Activated naive CD4-positive, alpha-beta T cell treated with anti-CD3 and anti-CD28 coated beads, Interleukin-2, amount 10 ng/mL, durations not matched to agents 5 hours and 36 hours (primary cell): ENCODE measurements at places on chromosomes 2 and 18. TPM values are rescaled to one million over a fixed set of nuclear protein-coding genes. Genes with fewer than 3 reads are reported as not detected.

Gene RAB17
- not detected for total RNA-seq

Gene ALLC
- not detected for total RNA-seq

Gene HOXD13
- total RNA-seq: not detected

Gene SPHKAP
- total RNA-seq: not detected

Gene PDE1A
- total RNA-seq: not detected

Gene M1AP
- not detected for total RNA-seq

Gene C2orf74
- total RNA-seq: 11.1 TPM

Gene SFTPB
- total RNA-seq: not detected

Gene MAP3K20
- total RNA-seq: 9.8 TPM

Gene C2orf66
- 0.17 TPM for total RNA-seq

Gene RELCH
- total RNA-seq: 41.7 TPM

Gene IL36B
- not detected for total RNA-seq

Gene FABP1
- not detected for total RNA-seq

Gene PTPN4
- 80.2 TPM for total RNA-seq

Gene ACVR1C
- total RNA-seq: 1.8 TPM

Gene POLE4
- total RNA-seq: 49.5 TPM

Gene KCNK3
- total RNA-seq: not detected

Gene MAL
- total RNA-seq: 366 TPM

Gene SCYGR4
- total RNA-seq: not detected

Gene ANKRD30B
- not detected for total RNA-seq

Gene PROKR1
- not detected for total RNA-seq

Gene ZSWIM2
- not detected for total RNA-seq

Gene TMEM169
- 2.9 TPM for total RNA-seq

Gene STARD6
- total RNA-seq: not detected

Gene MOCOS
- 0.18 TPM for total RNA-seq

Gene ARHGAP25
- 83.1 TPM for total RNA-seq

Gene BIRC6
- total RNA-seq: 100 TPM

Gene EML6
- total RNA-seq: 1.2 TPM

Gene KIAA2012
- not detected for total RNA-seq

Gene FBXO15
- 0.43 TPM for total RNA-seq

Gene MFSD2B
- total RNA-seq: not detected

Gene FBXO41
- 16.4 TPM for total RNA-seq

Gene MFF
- 64.8 TPM for total RNA-seq

Gene EGR4
- 0.10 TPM for total RNA-seq

Gene MBP
- 94.9 TPM for total RNA-seq

Gene APLF
- total RNA-seq: 3.5 TPM

Gene ANKRD29
- total RNA-seq: not detected

Gene FOXI3
- total RNA-seq: not detected

Gene C2orf81
- 3.8 TPM for total RNA-seq

Gene KYNU
- not detected for total RNA-seq

Gene UGT1A3
- total RNA-seq: not detected

Gene FOXD4L1
- total RNA-seq: 0.40 TPM

Gene ATP8B1
- total RNA-seq: not detected

Gene PDK1
- total RNA-seq: 52.0 TPM

Gene SPATS2L
- total RNA-seq: 23.5 TPM

Gene CD8A
- total RNA-seq: 7.1 TPM

Gene LIMS4
- total RNA-seq: 1.6 TPM

Gene HOXD1
- total RNA-seq: not detected

Gene PXDN
- not detected for total RNA-seq

Gene MARCHF4
- total RNA-seq: not detected

Gene FAM168B
- 56.7 TPM for total RNA-seq

Gene TIMM21
- total RNA-seq: 22.1 TPM

Gene TMEM37
- total RNA-seq: not detected

Gene POMC
- total RNA-seq: 2.8 TPM

Gene SCTR
- not detected for total RNA-seq
